ENCODE measurements at places on chromosomes 6 and 20. TPM values are rescaled to one million over a fixed set of nuclear protein-coding genes. Genes with fewer than 3 reads are reported as not detected.

PRPF6 gene
- total RNA-seq: 49.4 TPM

- DNase-seq: no peak
These were observed 374.5 kb downstream of the TAF4 start for GRCh38 chr20:61690993-61691838.

- no peak for DNase-seq
These were observed 19.5 kb upstream of the FAM8A1 start for GRCh38 chr6:17580518-17581048.

DNA sequence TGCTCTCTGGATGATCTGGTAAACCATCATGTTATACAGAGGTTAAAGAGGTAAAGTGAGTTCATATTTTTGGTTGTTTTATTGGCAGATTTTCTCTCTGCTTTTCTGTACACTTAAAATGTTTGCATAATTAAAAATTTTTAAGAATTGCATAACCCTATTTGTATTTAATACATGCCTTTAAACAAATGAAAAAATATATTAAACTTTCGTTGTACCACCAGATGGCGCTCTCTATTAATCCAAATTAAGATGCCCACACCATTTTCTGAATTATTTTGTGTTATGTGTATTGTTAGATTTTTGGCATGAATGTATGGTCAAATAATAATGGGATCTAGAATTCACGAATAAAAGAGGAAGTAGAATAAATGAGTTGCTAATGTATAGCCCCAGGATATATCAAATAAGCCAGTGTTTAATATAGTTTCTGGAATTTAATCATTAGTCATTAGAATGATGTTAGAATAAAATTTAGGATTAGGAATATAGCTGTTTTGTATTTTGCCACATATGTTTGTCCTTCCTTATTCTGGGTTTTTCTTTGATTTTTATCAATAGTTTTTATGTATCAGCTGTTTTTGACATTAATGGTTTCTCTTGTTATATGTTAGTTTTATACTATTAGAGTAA lies 38.9 kb downstream of the SMAP1 start:
- peak; percentile 56 for DNase-seq

MYLIP gene
- total RNA-seq: 23.2 TPM

GRCh38 chr6:52503323-52503747 lies 73.5 kb downstream of the TRAM2 start:
- peak; percentile 56 for DNase-seq

DNA sequence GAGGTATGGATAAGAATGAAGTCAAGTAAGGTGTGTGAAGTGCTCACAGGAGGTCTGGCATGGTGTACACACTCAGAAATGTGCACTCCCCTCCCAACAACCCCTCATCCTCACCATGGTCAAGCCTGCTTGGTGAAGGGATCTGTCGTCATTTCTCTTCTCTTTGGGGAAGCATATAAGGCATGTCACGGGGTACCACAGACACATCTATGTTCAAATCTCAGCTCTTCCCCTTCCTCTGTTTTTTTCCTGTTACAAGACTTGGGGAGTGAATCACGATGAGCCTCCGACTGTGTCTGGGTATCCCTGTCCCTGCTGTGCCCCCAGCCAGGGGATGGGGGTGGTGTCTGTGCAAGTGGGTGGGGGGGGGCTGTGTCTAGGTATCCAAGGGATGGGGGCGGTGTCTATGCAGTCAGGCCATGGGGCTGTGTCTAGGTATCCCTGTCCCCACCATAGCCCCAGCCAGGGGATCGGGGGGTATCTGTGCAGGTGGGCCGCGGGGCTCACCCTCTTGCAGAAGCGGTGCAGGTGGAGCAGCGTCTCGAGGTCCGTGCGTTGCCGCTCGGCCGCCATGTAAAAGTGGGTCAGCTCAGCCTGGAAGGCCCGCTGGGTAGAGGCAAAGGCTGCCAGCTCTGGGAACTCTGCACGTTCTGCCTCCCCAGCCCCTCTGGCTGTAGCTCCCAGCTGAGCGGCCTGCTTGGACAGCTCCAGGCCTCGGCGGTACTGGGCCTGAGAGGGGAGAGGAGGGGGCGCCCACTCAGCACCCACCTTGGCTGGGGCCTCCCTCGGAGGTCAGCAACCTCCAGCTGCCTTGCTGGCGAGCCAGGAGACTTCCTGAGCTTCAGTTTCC lies 43.6 kb downstream of the KIAA1755 start:
- DNase-seq: no peak

ELOVL4 gene
- 2.2 TPM for total RNA-seq
